ENCODE measurements at places on chromosomes 4 and X.

GRCh38 chr4:53645108-53645507 is 53.8 kb upstream of the LNX1 start:
- no peak for DNase-seq

DNA sequence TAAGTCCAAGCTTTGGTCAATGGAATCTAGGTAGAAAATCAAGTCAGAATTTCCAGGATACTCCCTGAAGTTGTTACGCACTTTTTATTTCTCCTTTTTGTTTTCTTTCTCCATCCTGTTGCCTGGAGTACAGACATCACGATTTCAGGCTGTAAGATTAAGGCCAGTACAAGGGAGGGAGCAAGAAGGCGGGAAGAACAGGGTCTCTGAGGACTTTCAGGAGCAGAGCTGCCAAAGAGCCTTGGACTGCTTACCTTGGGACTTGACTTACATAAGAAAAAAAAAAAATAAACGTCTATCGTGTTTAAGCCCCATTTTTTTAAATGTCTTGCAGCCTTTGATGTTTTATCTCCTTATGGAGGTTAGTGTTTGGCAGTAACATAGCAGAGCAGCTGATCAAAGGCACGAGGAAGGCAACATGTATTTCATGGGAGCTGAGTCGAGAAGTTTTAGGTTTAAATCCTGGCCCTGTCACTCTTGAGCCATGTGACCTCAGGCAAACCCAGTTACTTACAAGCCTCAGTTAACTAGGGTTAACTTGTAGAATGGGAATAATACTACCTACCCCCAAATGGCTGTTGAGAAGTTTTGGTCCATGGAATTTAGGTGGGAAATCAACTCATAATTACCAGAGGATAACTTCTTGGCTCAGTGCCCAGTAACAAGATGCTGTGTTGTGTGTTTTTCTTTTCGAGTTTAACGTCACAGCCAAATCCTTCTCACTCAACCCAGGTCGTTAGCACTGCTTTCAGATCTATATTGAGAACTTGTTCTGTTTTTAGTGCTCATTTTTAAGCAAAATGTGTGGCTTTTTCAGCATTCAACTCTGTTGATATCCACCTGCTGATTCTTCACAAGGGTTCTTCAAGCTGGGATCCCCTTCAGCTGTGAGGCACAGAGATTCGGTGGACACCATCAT is 106.8 kb downstream of the CLNK start:
- DNase-seq, result no peak

GRCh38 chr4:23091711-23092110 is 399.0 kb downstream of the GBA3 start:
- DNase-seq, result no peak

DNA sequence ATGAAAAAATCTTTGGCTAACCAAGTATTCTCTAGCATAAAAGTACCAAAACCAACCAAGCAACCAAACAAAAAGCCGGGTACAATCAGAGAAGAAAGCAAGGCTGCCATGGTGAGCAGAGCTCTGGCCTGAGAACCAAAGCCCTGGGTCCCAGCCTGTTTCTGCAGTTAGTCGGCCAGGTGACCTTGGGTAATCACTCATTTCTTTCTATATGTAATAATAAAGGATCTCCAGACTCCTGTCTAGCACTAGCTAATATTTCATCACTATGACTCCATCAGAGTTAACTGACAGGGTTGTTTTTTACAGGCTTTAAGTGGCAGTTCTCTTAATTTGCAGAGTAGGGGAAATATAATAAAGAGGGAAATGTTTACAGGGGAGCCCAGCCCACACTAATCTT is 34.0 kb upstream of the RASGEF1B start:
- DNase-seq, result no peak

GRCh38 chrX:154097589-154098541 is at the start of gene MECP2:
Gene MECP2 (minus strand): TSS chrX:154097717.
- DNase-seq, result peak; percentile 92

DNA sequence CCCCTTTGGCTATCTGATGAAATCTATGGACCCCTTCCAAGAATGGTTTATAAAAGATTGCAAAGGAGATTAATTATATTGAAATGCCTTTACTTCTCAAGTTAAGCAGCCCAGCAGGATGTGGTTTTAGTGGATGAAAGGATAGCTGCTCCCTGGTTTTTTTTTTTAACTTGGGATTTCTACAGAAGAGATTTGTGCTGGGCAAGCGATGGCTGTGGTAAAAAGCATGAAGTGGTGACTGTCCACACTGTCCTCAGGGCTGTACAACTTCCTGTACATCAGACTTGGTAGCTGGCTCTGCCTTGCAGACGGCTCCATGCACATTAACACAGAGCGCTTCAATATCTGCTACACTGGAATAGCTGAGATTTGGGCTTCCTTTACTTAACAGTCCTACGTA is 321.7 kb downstream of the DHX15 start:
- DNase-seq, result peak; percentile 53

- peak; percentile 55 for DNase-seq
Observed at GRCh38 chr4:169179609-169180521, 90.9 kb downstream of the SH3RF1 start.

DNA sequence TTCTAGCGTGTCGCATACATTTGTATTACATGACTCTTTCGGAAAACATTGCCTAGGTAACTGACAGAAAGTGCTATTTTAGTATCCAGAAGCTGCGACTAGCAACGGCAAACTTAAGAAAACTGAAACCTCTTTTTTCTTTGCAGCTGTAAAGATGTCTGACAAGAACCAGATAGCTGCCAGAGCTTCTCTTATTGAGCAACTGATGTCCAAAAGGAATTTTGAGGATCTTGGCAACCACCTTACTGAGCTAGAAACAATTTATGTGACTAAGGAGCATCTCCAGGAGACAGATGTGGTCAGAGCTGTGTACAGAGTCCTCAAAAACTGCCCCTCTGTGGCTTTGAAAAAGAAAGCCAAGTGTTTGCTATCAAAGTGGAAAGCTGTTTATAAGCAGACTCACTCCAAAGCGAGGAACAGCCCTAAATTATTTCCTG is 9.4 kb downstream of the TCEANC start:
- no peak for DNase-seq

GRCh38 chr4:184154199-184154598 is 63.5 kb downstream of the ENPP6 start:
- DNase-seq, result no peak

GRCh38 chr4:83599183-83599582 is 63.3 kb downstream of the GPAT3 start:
- peak; percentile 49 for DNase-seq

GRCh38 chr4:145679520-145679919 is 426 bp upstream of the C4orf51 start:
- DNase-seq, result peak; percentile 93

- peak; percentile 34 for DNase-seq
Observed at GRCh38 chr4:72997409-72997808, 72.1 kb downstream of the COX18 start.

DNA sequence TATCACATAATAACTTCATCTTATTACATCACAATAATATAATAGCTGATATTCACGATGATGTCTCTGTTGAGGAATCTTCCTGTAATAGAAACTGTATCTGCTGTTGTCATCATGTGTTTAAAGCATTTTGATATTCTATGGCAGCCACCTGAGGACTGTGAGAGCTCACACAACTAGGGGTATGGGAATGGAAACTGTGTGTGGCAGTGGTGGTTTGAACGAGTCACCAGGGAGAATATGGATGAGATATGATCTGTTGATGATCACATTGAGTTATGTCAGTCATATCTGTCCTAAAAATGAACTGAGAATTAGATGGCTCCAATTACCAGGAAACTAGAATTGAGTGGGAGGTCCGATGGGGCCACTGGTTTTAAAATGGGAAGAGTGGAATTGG is 169.6 kb downstream of the MID1IP1 start:
- DNase-seq, result no peak

GRCh38 chrX:148741441-148741840 is 241.0 kb downstream of the AFF2 start:
- no peak for DNase-seq
